ENCODE measurements at places on chromosomes 12 and 14.

GRCh38 chr12:94169966-94170689, 21.8 kb downstream of the PLXNC1 start:
- no peak for DNase-seq

- DNase-seq: no peak
Measured at GRCh38 chr12:46661110-46661845, 164.5 kb downstream of the SLC38A4 start.

GRCh38 chr12:76830436-76830835, 48.4 kb downstream of the CSRP2 start:
- DNase-seq: no peak

- no peak for DNase-seq
Measured at GRCh38 chr12:41681898-41682297, 462.8 kb downstream of the GXYLT1 start.

DNA sequence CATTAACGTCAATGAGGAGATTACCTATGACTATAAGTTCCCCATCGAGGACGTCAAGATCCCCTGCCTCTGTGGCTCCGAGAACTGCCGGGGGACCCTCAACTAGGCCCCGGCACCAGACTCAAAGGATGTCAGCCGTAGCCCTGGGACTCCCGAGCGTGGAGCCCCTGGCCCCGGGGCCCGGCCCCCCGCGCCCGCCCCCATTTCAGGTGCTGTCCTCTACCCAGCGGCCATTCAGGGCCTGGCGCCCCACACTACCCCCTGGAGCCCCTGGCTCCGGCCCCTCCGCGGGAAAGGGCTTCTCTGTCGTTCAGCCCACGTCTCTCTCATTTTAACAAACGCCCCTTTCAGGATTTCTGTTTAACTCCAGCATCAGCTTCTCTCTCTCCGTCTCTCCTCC, 26.3 kb downstream of the SETD1B start:
- no peak for DNase-seq

DNA sequence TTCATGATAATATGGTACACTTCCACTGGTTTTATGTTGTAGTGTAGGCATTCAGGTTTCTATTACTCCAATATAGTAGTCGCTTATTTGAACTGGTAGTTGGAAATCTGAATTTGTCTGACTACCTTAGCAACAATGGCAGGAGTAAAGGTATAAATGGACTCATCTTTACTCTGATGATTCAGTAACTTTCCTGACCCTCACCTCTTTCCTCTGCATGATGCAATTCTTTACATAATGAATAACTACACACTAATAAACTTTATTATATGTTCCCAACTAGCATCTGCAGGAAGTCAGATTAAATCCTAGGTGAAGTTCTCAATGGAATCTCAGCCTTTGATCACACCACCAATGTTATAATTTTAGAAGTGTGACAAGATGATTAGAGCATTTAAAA, 70.5 kb upstream of the ATP2B1 start:
- DNase-seq: no peak

- DNase-seq: no peak
Measured at GRCh38 chr14:78567343-78567742, 397.2 kb downstream of the NRXN3 start.

- no peak for DNase-seq
Measured at GRCh38 chr14:93956514-93957332, 19.6 kb downstream of the ASB2 start.

DNA sequence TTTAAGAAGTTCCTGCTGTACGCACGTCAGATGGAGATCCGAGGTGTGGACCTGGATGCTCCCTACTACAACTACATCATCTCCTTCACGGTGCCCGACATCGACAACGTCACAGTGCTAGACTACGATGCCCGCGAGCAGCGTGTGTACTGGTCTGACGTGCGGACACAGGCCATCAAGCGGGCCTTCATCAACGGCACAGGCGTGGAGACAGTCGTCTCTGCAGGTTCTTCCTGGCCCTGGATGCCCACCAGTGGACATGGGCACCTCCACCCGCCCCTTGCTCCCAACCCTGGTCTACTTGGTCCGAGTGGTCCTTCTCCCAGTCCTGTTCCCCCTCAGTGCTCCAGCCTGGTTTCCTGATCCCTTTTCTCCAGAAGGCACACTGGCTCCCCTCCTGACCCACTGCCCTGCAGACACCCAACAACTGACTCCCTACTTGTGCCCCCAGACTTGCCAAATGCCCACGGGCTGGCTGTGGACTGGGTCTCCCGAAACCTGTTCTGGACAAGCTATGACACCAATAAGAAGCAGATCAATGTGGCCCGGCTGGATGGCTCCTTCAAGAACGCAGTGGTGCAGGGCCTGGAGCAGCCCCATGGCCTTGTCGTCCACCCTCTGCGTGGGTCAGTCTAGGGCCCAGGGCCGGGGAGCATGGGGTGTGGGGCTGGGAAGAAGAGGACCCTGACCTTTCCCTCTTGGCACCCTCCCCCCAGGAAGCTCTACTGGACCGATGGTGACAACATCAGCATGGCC, 32.1 kb upstream of the LRP1-AS start:
- DNase-seq: no peak

DNA sequence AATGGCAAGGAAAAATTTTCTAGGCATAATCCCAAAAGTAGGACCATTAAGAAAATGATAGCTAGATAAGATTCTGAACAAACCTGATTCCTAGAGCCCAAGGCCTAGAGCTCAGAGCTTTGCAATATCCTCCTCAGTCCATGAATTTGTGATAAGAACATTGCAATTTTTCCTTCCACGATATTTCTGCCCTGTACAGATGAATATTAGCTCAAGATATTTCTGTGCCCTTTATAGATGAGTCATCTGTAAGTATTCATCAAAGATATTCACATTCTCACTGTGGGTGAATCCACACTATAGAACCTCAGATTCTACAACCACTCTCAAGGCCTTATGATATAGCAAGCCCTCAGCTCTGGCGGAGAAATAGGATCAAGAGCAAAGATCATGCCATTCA, 37.5 kb downstream of the EAPP start:
- DNase-seq: no peak

GRCh38 chr12:70351076-70351475, 15.0 kb upstream of the KCNMB4 start:
- no peak for DNase-seq

DNA sequence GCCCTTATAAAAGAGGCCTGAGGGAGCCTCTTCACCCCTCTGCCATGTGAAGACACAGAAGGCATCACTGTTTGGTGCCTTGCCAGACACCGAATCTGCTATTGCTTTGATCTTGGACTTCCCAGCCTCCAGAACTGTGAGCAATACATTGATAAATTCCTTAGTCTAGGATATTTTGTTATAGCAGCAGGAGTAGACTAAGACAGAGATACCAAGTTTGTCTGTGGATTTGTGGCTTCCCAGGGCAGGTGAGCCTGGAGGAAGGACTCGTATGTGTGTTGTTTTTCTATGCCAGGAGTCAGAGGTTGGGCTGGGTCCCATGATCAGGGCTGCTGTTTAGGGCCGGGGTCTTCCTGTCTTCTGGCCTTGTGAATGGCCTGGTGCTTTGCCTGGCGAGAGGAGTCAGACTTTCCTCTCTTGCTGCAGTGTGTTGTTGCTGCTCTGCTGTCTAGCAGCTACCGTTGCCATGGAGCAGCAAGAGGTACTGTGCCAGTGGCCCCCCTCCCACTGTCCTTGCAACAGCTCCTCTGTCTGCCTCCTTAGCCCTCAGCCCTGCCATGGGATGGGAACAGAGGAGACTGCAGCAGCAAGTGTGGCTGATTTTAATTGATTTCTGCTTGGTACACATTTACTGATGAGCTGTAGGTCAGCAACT, 111.2 kb downstream of the CHST11 start:
- DNase-seq: no peak

GRCh38 chr12:92551853-92552397, 150.9 kb upstream of the PLEKHG7 start:
- DNase-seq: no peak

- no peak for DNase-seq
Measured at GRCh38 chr12:95393191-95393790, 80.7 kb upstream of the METAP2 start.

DNA sequence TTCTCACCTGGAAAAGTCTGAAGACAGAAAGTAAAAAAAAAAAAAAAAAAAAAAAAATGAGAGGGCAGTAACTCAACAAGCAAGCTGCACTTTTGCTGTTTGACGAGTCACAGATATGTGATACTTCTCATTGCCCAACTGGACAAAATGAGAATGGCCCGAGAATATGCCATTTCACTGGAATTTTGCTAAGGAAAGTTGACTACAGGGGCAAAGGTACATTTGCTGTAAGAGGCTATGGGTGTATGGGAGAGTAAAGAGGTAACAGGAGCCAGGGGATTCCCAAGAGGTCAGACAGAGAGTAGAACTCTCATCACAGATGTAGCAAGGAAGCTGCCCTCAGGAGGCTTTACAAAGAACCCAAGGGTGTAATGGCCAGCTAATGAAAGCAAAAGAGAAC, 22.9 kb downstream of the KIF21A start:
- DNase-seq: no peak

All from cerebellar nuclear complex (tissue), 1 donor.